ENCODE measurements at places on chromosomes 11 and 22. TPM values are rescaled to one million over a fixed set of nuclear protein-coding genes. Genes with fewer than 3 reads are reported as not detected.

MRGPRX4 gene
- total RNA-seq: not detected

CARD10 gene
- 19.1 TPM for total RNA-seq

NEFH gene
- 0.08 TPM for total RNA-seq

TMEM132A gene
- 44.3 TPM for total RNA-seq

ARHGAP20 gene
- 4.8 TPM for total RNA-seq

DMC1 gene
- total RNA-seq: 3.0 TPM

CADM1 gene
- total RNA-seq: 48.4 TPM

KLHL35 gene
- total RNA-seq: 0.88 TPM

- H3K27ac ChIP-seq: no peak overlapping the region
- no peak overlapping the region for H3K4me3 ChIP-seq
- no peaks in the 10 kb centered on the region for H3K4me1 ChIP-seq
Measured at GRCh38 chr11:58466293-58466692, 24.3 kb upstream of the OR5B12 start.

DNA sequence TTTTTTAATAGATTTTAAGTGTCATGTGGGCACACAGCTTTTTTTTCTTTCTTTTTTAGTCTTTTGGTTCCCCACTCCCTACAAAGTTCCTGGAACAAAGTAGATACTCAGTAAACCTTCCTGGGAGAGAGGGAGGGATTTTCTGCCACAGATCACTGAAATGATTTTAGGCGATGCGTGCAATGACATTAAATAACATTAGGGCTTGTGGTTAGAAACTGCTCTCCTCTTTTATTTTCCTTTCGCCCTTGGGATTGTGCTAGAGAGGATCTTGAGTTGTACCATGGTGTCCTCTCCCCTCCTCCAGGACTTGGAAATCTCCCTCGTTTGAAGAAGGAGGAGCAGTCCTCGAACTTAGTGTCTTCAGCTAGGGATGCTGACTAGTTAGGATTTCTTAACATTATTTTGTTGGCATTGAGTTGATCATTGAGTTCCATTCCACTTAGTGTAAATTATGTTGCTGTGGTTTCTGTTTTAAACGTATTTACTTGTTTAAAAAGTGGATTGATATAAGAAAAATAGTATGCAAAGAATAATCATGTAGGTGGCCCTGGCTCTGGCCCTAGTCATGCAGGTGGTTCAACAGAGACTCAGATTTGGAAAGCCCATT, 88.4 kb downstream of the TRAF6 start:
- peak overlapping the region; percentile 28 for H3K27ac ChIP-seq
- H3K36me3 ChIP-seq: no peaks in the 10 kb centered on the region
- H3K27me3 ChIP-seq: no peaks in the 10 kb centered on the region
- no peak overlapping the region for H3K4me3 ChIP-seq
- H3K4me1 ChIP-seq: peaks cover 12% of the 10 kb centered on the region

DNA sequence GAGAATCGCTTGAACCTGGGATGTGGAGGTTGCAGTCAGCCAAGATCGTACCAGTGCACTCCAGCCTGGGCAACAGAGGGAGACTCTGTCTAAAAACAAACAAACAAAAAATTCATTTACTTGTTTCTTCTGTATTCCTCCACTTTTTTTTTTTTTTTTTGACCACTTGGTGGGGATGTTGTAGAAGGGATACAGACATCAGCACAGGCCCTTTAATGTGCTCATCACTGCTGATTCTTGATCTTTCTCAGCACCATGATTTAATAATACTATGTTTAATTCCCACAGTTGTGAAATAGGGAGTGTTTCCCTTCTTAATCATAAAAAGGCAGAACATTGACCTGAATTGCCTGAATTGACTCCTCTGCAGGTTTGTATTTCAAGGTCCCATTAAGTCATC, 4.5 kb downstream of the TTC9C start:
- no peak for DNase-seq
- H3K4me3 ChIP-seq: no peak overlapping the region
- no peaks in the 10 kb centered on the region for H3K4me1 ChIP-seq
- no peak overlapping the region for H3K27ac ChIP-seq
- H3K36me3 ChIP-seq: no peaks in the 10 kb centered on the region
- no peaks in the 10 kb centered on the region for H3K27me3 ChIP-seq

DNA sequence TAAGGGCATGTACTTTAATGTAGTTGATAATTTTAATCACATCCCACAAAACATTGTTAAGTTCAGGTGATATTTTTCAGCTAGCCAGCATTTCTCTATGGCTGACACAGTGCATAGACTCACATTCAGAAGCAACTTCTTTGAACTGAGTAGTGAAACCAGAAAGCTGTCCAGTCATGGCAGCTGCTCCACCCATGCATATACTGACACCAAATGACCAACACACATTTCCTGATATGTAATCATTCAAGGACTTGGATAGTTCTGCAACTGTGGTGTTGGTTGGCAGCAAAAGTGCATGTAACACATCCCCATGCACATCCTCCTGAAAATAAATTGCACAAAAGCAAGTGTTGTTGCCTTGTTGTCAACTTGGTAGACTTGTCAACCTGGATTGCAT, 39.7 kb downstream of the CALCA start:
- H3K4me1 ChIP-seq: no peaks in the 10 kb centered on the region
- H3K27me3 ChIP-seq: no peaks in the 10 kb centered on the region
- no peaks in the 10 kb centered on the region for H3K36me3 ChIP-seq
- no peak for DNase-seq
- no peak overlapping the region for H3K27ac ChIP-seq
- no peak overlapping the region for H3K4me3 ChIP-seq

GRCh38 chr11:65744026-65744698, 23.6 kb upstream of the RNASEH2C start:
- no peak overlapping the region for H3K27ac ChIP-seq
- peak; percentile 46 for DNase-seq
- H3K27me3 ChIP-seq: peaks cover 15% of the 10 kb centered on the region
- H3K4me1 ChIP-seq: no peaks in the 10 kb centered on the region
- no peaks in the 10 kb centered on the region for H3K36me3 ChIP-seq

- no peaks in the 10 kb centered on the region for H3K4me1 ChIP-seq
- H3K27ac ChIP-seq: no peak overlapping the region
- H3K4me3 ChIP-seq: no peak overlapping the region
- no peaks in the 10 kb centered on the region for H3K36me3 ChIP-seq
- DNase-seq: no peak
Measured at GRCh38 chr11:68911731-68912130, 8.0 kb downstream of the IGHMBP2 start.

DNA sequence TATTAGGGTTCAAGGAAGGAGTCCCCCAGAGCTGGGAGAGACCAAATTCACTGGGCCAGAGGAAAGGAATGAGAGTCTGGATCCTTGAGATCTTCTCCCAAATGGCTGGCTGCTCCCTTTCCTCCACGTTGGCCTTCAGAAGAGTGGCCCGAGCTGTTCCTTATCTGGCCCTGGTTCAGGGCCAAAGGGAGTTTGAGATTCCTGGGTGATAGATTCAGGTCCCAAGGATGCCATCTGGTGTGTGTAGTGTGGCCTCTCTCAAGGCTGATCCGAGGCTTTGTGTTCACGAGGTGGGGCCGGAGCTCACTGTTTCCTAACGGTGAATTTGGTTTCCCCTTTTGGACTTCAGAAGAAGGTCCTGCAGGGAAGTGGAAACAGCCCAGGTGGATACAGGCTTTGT, 17.4 kb upstream of the ABCC8 start:
- no peaks in the 10 kb centered on the region for H3K27me3 ChIP-seq
- H3K27ac ChIP-seq: no peak overlapping the region
- H3K4me3 ChIP-seq: no peak overlapping the region

GRCh38 chr11:66317723-66318599, 1.1 kb upstream of the CD248 start:
- peaks cover 23% of the 10 kb centered on the region for H3K4me1 ChIP-seq
- peak overlapping the region; percentile 97 for H3K27ac ChIP-seq
- no peak overlapping the region for H3K4me3 ChIP-seq
- DNase-seq: peak; percentile 82
- no peaks in the 10 kb centered on the region for H3K27me3 ChIP-seq

DNA sequence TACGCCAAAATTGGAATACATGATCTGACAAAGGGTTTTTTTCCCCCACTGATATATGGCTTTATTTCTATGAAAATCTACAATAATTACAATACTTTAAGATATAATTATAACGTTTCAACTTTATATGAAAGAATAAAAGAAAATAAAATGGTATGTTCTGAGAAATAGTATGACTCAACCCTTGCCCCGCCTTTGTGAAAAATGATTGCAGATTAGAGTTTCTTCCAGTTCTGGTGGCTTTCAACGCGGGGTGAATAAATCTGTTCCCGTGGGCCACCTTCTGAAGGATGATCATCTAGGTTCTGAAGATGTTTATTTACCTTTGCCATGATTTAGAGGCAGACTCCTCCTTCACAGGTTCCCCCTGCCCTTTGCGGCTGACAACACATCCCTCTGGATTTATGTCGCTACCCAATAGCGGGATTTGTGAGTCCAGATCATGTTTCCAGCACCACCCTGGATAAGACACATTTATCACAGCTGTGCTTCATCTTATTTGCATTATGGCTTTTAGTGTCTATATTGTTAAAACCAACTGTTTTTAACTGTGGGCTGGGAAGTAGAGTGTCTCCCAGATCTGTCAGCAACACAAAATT, 607.0 kb upstream of the KIRREL3 start:
- no peak overlapping the region for H3K27ac ChIP-seq
- no peak overlapping the region for H3K4me3 ChIP-seq
- no peaks in the 10 kb centered on the region for H3K4me1 ChIP-seq
- DNase-seq: no peak
- H3K36me3 ChIP-seq: no peaks in the 10 kb centered on the region

- H3K4me3 ChIP-seq: no peak overlapping the region
- no peak overlapping the region for H3K27ac ChIP-seq
- peaks cover 5% of the 10 kb centered on the region for H3K4me1 ChIP-seq
- H3K27me3 ChIP-seq: no peaks in the 10 kb centered on the region
Measured at GRCh38 chr11:69651834-69652620, 11.1 kb downstream of the CCND1 start.

GRCh38 chr11:17489751-17490150, 13.1 kb upstream of the ABCC8 start:
- H3K36me3 ChIP-seq: no peaks in the 10 kb centered on the region
- H3K27me3 ChIP-seq: no peaks in the 10 kb centered on the region
- H3K4me1 ChIP-seq: peaks cover 6% of the 10 kb centered on the region

GRCh38 chr11:116702772-116703385, 69.9 kb downstream of the BUD13 start:
- no peaks in the 10 kb centered on the region for H3K27me3 ChIP-seq
- DNase-seq: no peak
- H3K4me3 ChIP-seq: no peak overlapping the region
- no peaks in the 10 kb centered on the region for H3K4me1 ChIP-seq
- no peaks in the 10 kb centered on the region for H3K36me3 ChIP-seq

DNA sequence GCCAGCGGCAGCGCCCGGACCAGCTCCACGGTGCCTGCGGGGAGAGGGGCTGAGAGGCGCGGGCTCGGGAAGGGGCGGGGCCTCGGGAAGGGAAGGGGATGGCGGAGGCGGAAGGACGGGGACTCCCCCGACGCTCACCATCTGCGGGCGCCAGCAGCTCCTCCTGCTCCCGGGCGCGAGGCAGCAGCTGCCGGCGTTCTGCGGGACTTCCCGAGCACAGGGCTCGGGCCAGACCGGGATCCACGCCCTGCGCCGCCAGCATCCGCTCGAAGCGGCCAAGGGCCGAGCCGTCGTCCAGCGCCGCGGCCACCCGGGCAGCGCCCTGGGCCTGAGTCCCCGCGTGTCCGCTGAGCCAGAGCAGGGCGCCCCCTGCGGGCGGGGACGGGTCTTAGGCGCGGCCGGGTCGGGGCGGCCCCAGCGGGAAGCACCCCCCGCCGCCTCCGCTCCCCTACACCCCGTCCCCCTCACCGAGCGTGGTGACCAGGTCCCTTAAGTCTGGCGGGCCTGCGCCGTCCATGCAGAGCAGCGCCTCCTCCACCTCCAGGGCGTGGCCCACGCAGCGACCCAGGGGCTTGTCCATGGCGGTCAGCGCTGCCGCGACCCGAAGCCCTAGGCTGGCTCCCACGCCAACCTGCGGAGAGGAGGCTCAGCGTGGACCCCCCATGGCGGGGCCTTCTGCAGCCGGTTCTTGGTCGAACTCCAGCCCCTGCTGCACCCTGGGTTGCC, 873 bp upstream of the SCO2 start:
- H3K27me3 ChIP-seq: peaks cover 9% of the 10 kb centered on the region
- peak; percentile 89 for DNase-seq
- H3K4me3 ChIP-seq: peak overlapping the region; percentile 67
- peak overlapping the region; percentile 98 for H3K27ac ChIP-seq

DNA sequence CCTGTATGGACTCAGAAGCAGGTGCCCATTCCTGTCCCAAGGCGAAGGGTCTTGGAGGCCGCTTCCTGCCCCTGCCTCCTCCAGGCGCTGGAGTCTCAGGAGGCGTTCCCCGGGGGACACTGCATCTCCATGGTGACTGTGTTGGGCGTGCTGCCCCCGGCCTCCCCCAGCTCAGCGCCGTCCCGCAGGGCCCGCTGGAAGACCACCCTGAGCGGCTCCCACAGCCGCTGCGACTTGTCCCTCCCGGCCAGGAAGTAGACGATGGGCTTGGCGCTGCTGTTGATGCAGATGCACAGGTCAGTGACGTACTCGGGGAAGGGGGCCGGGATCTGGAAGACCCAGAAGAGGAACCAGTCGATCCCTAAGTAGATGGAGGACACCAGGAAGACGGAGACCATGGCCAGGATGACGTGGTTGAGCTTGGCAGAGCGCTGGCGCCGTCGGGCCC, 7.8 kb downstream of the MRGPRF start:
- peaks cover 31% of the 10 kb centered on the region for H3K4me1 ChIP-seq
- H3K27ac ChIP-seq: no peak overlapping the region
- H3K36me3 ChIP-seq: no peaks in the 10 kb centered on the region
- H3K27me3 ChIP-seq: no peaks in the 10 kb centered on the region

DNA sequence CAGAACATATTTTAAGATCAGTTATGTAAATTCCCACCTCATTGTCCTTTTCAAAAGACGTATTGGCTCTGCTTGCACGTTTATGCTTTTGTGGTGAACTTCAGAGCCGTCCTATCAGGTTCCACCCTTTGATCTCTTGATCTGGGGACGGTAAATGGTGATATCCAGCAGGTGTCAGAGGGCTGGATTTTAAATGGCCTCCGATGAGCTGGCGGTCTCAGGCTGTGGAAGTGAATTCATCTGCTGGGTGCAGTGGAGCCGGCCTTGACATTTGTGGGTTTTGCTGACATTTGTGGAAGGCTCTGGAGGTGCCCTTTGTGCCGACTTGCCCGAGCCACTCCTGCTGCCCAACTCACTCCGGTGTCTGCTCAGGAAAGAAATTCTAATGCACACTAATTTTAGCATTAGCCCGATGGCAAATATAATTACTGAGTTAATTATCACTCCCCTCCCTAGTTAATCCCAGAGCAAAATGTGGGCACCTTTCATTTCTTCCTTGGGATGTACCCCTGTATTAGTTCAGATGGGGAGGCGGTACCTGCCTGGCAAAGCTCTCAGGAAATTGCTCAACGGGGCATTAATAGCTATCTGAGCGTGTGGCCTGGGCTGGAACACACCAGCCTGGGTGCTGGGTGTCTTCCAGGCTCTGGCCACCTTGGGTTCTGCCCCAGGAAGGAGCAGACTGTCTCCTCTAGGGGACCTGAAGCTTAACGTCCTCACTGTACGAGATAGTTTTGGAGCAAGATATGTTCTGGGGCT, 9.1 kb downstream of the LRP5 start:
- no peak overlapping the region for H3K4me3 ChIP-seq
- peaks cover 15% of the 10 kb centered on the region for H3K4me1 ChIP-seq

GRCh38 chr11:105324156-105324555, 184.6 kb upstream of the CARD18 start:
- H3K36me3 ChIP-seq: no peaks in the 10 kb centered on the region
- no peak for DNase-seq
- peaks cover 3% of the 10 kb centered on the region for H3K4me1 ChIP-seq
- no peaks in the 10 kb centered on the region for H3K27me3 ChIP-seq
- no peak overlapping the region for H3K4me3 ChIP-seq

Measured in hepatocyte (in vitro differentiated cells).